ENCODE measurements at places on chromosomes 4 and X.
A peak's percentile ranks its signal among the peaks of the same experiment; 100 is the strongest.

GRCh38 chr4:82898322-82899243 is 2.0 kb upstream of the THAP9 start:
- peaks cover 23% of the 10 kb centered on the region for H3K36me3 ChIP-seq
- DNase-seq, result no peak
- H3K27ac ChIP-seq, result no peak overlapping the region
- no peaks in the 10 kb centered on the region for H3K27me3 ChIP-seq
- H3K4me1 ChIP-seq, result peaks cover 37% of the 10 kb centered on the region

DNA sequence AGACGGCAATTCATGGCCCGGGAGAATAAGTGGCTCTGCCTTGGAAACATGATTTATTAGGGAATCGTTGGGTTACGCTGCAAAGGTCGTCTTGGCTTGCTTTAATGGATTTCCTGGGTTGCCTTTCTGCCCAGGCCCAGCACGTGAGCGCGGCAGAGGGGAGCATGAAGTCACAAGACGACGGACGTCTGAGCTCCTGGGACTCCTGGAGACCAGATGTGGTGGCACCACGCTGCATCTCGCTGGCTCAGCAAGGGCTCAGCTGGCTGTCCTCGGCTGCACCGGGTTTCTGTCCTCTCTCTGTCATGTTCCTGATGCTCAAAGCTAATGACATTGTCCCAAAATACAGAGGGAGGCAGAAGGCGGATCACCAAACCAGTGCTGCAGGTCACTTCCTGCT is 61.2 kb downstream of the C4orf50 start:
- DNase-seq, result no peak
- no peaks in the 10 kb centered on the region for H3K27me3 ChIP-seq
- H3K36me3 ChIP-seq, result no peaks in the 10 kb centered on the region
- H3K27ac ChIP-seq, result no peak overlapping the region
- no peak overlapping the region for H3K4me3 ChIP-seq
- no peaks in the 10 kb centered on the region for H3K4me1 ChIP-seq

- no peaks in the 10 kb centered on the region for H3K36me3 ChIP-seq
- peaks cover 21% of the 10 kb centered on the region for H3K4me1 ChIP-seq
- DNase-seq, result no peak
- H3K27me3 ChIP-seq, result peaks cover 10% of the 10 kb centered on the region
Observed at GRCh38 chrX:110132450-110133114, 129.7 kb downstream of the TMEM164 start.

DNA sequence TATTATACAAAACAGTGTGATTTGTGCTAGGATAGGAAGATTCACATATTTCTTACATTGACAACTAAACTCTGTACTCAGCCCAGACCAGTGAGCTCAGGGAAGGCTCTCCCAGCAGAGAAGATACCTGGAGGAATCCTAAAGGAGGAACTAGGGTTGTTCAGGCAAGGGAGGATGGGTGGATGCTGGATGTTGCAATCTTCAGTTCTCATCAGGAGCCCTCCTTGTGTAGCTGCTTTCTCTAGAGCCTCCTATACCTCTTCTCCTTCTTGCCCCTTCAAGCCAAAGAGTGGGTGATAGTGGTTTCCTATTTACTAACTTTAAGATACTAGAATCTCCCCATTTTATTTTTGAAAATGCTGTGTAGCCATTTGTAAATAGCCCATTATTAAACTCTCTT is 117.3 kb downstream of the NKX6-1 start:
- no peak for DNase-seq
- peaks cover 1% of the 10 kb centered on the region for H3K36me3 ChIP-seq
- no peak overlapping the region for H3K27ac ChIP-seq
- peaks cover 19% of the 10 kb centered on the region for H3K27me3 ChIP-seq
- no peaks in the 10 kb centered on the region for H3K4me1 ChIP-seq

DNA sequence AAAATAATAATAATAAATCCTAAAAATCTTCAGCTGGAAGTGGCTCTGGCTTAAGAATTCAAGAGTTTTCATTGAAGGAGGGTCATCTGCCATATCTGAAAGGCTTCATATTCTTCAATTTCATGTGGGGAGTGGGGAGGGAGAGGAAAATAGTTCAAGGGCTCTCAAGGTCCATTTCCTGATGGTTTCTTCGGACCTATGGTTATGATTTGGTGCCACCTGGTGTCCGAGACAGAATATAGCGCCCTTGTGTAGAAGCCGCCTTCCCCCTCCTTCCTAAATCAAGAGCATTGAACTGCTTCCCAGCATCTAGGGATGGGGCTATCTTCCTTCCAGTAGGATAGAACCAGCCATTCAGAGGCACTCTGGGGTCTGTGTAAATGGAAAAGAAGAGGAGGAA is 34.3 kb downstream of the NLGN3 start:
- peak; percentile 45 for DNase-seq
- peaks cover 7% of the 10 kb centered on the region for H3K36me3 ChIP-seq
- H3K27ac ChIP-seq, result no peak overlapping the region
- H3K4me3 ChIP-seq, result no peak overlapping the region
- H3K4me1 ChIP-seq, result peaks cover 25% of the 10 kb centered on the region

DNA sequence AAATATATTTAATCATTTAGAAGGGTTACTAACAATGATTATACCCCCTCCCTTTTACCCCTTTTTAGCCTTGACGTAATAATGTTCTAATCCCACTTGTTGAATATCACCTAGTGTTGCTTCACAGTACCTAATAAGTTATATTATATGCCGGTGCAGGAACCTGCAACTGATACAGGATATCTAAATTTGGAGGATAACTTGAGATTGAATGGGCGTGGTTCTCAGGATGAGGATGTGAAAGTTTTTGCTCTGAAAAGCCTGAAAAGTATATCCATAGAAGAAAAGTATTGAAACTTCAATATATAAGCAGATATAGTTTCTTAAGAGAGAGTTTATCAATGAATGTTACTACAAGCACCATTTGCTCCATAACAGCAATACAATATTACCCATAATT is 59.8 kb downstream of the ZNF711 start:
- H3K4me3 ChIP-seq, result no peak overlapping the region
- H3K4me1 ChIP-seq, result no peaks in the 10 kb centered on the region
- no peaks in the 10 kb centered on the region for H3K27me3 ChIP-seq
- DNase-seq, result no peak

GRCh38 chr4:73704314-73705055 is 35.9 kb upstream of the CXCL8 start:
- no peaks in the 10 kb centered on the region for H3K4me1 ChIP-seq
- no peaks in the 10 kb centered on the region for H3K36me3 ChIP-seq
- DNase-seq, result no peak
- H3K27ac ChIP-seq, result no peak overlapping the region
- H3K27me3 ChIP-seq, result peaks cover 5% of the 10 kb centered on the region
- H3K4me3 ChIP-seq, result no peak overlapping the region

Measured in activated T-cell treated with anti-CD3 and anti-CD28 coated beads, Interleukin-2, amount 50 U/mL, for 72 hours (primary cell).